ENCODE measurements at places on chromosomes 4 and X.
A peak's percentile ranks its signal among the peaks of the same experiment; 100 is the strongest.

- DNase-seq = no peak
Measured at GRCh38 chr4:112759313-112759712, 122.4 kb downstream of the LARP7 start.

DNA sequence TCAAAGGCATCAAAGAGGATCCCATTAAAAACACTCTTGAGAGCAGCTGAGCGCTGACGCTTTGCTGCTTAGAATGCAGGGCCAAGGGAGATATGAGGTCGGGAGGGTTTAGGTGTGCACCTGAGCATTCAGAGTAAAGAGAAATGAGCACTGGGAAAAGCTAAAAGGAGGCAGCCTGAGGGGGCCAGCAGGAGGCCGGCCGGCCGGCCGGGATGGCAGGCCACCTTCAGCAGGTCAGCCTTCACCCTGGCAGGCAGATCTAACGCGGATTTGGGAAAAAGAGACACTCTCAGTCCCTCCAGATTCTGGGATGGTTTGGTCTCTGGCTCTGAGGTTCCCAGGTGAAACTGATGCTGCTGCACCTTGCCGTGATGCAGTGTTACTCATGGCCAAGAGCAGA, 393.5 kb downstream of the TRIML1 start:
- DNase-seq = no peak

DNA sequence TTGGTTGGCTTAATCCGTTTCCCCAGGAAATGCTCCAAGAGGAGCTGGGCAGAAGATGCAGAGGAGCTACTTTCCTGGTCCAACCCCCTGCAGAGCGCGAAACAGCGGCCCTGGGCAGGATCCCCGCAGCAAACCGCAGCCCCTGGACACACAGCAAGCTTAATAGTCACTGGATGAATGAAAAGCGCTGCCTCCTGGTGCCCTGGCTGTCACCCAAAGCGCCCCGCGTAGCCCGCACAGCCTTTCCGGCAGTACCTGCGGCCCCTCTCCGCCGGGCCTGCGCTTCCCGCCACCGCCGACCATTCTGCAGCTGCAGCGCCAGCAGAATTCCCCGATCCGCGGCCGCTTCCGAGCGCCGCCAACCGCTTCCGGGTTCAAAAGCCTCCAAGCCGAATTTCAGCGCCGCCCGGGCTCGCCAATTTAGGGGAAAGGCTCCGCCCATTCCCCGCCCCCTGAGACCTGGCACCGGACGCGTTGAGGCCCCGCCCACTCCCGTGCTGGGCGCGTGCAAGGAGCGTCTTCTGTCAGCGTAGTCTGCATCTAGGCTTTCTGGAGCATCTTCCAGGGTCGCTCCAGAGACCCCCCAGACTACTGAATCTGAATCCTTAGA, at the start of gene HPF1:
TSS of gene HPF1 (minus strand) at position 370 of the 610 bp plus-strand sequence. CDS start at position 303, 67 bp downstream.
- peak; percentile 95 for DNase-seq

GRCh38 chr4:90025248-90025647, 101.9 kb upstream of the CCSER1 start:
- DNase-seq = no peak
